ENCODE measurements at places on chromosomes 5 and 9.

GRCh38 chr9:95409650-95410426 is 92.3 kb upstream of the FANCC start:
- DNase-seq, result no peak

GRCh38 chr9:105117234-105117633 is 127.2 kb upstream of the SLC44A1 start:
- no peak for DNase-seq

DNA sequence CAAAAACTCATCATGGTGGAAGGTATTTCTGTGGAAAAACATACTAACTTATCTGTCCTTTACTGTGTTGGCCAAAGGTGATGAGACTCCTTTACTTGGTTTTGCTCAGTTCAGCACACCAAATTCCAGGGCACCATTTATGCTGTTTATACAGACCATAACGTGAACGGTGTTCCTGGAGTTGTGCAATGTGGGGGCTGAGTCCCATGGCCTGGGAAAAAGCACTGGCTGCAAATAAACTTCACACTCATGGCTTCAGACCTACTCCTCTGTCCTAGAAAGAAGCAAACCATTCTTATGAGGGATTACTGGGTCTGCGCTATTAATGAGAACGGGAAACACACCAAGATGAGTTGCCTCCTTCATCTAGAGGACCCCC is 10.4 kb downstream of the FREM1 start:
- DNase-seq, result no peak

- DNase-seq, result no peak
Observed at GRCh38 chr9:122033775-122034373, 59.2 kb downstream of the TTLL11 start.

DNA sequence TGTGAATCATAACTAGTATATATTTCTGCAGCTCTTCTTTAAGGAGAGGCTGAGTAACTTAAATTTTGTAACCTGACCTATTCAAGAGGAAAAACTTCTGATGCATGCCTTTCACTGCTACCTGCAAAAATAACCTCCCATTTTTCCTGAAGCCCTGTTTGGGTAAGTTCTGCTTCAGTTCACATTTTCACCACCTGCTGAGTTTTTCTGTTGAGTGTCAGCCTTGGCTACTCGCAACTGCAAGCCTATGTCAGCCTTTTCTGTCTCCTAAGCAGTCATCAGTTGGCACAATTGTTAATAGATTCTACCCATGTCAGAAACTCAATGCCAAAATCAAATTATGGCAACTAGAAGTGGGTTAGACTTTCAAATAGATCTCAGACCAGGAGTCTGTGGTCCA is 8.2 kb upstream of the TNFAIP8 start:
- no peak for DNase-seq

DNA sequence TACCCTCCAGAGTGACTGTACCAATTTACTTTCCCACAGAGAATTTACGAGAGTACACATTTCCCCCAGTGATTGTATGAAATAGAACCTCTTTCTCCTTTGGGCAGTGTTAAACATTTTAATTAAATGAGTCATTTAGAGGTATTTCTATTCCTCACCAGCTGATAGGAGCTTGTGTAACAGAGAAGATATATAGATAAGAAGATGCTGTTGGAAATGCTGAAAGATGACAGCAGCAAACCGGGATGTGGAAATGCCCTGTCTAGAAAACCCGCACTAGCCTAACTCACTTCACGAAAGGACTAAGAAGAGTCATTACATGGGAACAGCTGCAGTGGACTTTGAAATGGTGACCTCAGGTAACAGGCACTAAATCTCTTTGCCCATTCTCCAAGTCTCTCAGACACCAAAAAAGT is 68.3 kb downstream of the LPAR1 start:
- DNase-seq, result no peak

GRCh38 chr5:136425921-136426320 is 60.6 kb upstream of the TRPC7 start:
- DNase-seq, result no peak

GRCh38 chr5:113052041-113052795 is 75.6 kb downstream of the DCP2 start:
- no peak for DNase-seq

GRCh38 chr5:135106610-135107471 is 72.8 kb upstream of the PITX1 start:
- no peak for DNase-seq

DNA sequence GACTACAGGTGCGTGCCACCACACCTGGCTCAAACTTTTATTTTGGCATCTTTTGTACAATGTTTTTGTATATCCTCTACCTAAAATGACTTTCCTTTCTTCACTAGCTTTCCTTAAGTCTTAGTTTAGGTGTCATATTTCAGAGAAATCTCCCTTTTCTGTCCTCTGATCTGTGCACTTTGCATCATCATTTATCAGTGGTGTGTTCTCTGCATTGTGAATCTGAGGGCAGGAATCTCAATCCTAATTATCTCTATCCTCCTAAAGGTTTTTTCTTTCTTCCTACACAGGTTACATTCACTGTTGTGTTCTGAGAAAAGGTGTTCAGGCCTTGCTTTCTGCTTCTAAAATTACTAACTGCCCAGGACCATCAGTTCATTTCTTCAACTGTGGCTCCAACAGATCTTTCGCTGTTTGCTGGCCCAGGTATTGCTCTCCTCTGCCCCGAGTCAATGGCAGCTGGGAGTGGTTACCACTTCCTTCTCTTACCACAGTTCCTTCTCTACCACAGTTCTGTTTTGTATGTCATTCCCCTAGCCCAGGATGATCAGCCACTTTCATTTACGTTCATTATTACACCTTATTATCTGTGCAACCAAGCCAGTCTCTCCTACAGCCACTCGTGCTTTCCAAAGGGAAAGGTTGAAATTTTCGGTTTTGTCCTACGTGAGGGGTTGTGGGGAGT is 14.0 kb downstream of the TGFBR1 start:
- peak; percentile 44 for DNase-seq

DNA sequence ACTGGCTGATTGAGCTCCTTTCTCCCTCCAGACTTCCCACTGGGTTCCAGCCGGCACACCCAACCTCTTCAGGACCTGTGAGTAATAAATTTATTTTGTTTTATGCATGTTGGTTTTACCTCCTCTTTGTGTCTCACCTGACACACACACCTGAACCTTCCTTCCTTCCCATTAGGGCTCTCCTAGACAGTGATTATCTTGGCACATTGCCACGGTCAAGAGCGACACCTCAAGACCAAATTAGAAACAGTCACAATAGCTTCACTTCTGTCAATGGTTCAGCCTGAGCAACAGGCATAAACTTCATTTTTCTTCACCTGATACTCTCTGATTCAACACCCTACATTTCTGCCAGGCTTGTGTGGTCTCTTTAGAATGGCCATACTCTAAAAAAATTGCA is 296.3 kb upstream of the SMARCA2 start:
- no peak for DNase-seq

DNA sequence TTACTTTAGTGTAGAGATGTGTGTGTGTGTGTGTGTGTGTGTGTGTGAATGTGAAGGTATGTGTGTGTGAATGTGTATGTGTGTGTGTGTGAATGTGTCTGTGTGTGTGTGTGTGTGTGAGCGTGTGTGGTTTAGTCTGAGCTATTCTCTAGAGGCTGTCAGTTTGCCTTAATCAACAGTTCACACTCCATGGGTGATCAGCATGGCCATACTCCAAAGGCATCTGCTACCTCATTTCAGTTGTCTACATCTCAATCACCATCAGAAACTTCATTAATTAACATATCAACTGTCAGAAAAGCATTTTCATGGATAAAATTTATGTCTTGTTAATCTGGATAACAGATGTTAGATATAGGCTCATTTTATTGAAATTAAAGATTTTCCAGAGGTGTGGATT is 103.1 kb upstream of the PTPN3 start:
- DNase-seq, result no peak

GRCh38 chr9:131879181-131879910 is 139.5 kb upstream of the RAPGEF1 start:
- no peak for DNase-seq

DNA sequence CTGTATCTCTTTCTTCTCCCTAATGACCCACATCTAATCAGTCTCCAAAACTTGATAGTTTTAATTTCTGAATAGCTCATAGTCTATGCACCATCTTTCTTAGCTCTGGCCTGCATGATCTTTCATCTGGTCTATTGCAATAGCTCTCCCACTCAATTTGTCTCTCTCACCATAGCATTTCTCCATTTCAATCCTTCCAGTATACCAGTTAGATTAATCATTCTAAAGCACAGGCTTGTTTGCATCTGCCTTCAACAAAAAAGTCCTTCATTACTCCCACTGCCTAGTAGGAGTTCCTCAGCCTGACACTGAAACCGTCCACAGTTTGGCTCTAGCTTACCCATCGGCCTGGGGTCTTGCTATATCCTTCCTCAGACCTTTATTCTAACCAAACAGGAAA is 344.9 kb downstream of the ENC1 start:
- DNase-seq, result no peak

- no peak for DNase-seq
Observed at GRCh38 chr5:102782217-102782872, 27.2 kb downstream of the PAM start.

- DNase-seq, result no peak
Observed at GRCh38 chr9:89497257-89497963, 503 bp downstream of the SEMA4D start.

DNA sequence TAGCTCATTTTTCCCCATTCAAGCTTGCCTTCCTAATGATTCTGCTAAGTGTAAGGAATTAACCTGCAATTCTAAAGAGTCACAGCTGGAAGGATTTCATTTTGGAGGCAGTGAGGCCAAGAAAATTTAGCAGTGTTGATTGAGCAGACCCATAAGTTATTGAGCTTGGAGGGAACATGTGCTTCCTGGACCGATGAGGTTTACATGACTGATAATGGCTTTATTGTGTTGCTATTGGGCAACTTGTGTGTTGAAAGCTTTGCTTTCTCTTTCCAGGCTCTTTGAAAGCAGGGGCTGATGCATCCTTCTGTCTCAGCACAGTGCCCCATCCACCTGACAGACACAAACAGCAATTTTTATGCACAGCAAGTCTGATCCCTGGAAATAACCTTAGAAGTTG is 398.9 kb upstream of the PCSK5 start:
- DNase-seq, result no peak

DNA sequence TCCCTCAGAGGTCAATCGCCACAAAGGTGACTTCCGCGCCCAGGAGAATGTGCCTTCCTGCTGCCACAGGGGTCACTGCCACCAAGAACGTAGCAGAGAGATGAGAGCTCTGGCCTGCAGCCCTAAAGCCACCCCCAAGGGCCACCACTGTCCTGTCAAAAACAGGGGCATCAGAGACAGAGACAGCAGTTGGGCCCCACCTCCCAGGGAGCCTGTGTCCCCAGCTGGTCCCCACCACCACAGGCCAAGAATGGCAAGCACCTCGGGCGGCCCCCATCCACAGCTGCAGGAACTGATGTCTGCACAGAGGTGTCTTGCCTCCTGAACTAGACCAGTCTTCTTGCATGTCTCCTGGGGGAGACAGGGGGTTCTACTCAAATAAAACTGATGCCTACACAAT is 5.8 kb downstream of the SPATA31E1 start:
- no peak for DNase-seq

DNA sequence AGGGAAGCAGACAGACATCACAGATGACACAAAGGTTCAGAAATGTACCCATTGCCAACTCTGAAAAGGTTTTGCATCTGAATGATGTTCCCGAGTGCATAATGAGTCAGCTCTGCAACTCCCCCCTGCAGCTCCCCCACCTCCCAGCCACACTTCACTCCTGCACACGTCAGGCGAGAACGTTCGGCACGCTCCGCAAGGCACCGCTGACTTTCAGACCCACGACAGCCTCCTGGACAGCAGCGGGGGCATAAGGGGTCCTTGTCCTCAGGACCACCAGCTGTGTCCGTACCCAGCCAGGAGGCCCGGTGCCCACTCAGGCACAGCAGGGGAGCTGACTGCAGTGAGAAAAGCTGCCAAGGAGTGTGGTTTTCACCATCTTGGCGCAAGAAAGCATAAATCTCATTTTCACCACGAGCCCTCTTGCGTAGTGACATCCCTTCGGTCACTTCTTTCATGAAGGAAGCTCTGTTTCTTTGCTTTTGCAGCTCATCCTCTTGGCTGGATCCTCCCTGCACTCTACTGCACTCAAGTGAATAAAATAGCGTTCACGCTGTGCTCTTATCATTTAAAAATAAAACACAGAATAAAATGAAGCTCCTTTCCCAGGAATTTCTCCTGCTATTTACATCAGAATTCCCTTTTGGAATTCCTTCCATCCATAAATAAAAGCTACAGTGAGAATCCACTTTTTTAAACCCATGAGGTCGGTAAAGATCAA is 9.9 kb downstream of the GFPT2 start:
- no peak for DNase-seq

- no peak for DNase-seq
Observed at GRCh38 chr9:129094387-129095169, 13.7 kb downstream of the DOLPP1 start.

GRCh38 chr9:127662617-127663016 is 44.2 kb upstream of the CFAP157 start:
- no peak for DNase-seq

DNA sequence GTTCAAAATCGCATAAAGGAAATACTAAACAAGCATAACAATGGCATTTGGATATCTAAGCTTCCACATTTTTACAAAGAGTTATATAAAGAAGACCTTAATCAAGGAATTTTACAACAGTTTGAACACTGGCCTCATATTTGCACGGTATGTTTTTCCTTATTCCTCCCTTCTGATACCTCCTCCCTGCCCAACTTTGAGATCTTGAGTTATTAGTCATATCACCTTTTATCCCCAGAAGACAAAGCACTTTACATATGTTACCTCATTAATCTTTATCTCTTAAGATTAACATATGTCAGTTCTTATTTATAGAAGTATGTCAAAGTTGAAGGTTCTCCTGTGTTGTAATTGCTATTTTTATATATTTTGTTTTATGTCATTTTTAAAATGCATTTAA is 29.8 kb downstream of the TDRD7 start:
- no peak for DNase-seq

DNA sequence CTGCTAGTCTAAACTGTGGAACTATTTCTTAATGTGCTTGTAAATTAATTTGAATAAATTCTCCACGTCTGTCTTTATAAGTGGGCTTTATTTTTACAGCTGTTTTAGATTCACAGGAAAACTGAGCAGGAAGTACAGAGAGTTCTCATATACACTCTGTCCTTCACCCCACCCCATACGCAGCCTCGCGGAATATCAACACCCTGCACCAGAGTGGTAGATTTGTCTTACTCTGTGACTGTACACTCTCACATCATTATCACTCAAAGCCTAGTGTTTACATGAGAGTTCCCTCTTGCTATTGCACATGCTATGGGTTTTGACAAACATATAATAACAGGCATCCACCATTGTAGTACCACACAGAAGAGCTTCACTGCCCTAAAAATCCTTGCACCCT is 179.7 kb upstream of the DAB2 start:
- DNase-seq, result no peak

DNA sequence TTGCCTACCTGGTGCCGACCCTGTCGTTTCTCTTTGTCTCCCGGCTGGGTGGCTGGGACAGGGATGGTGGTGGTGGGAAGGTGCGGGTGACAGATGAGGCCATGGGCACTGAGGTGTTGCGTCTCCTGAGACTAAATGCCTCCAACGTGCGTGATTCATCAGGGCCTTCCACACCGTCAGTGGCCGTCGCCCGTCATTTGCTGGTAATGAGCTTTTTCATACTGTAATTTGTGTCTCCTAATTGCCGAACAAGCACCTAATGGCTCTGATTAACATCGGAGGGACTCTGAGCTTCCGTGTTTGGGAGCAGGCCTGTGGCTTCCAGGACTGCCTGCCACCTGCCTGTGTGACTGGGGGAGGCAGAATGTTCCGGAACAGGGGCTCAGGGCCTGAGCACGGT is 35.2 kb downstream of the RXRA start:
- DNase-seq, result no peak

- no peak for DNase-seq
Observed at GRCh38 chr5:54177058-54177457, 133.3 kb downstream of the ARL15 start.
